Fibroblast of skin of scalp (primary cell): ENCODE measurements at places on chromosomes 12 and 14.
A peak's percentile ranks its signal among the peaks of the same experiment; 100 is the strongest.

DNA sequence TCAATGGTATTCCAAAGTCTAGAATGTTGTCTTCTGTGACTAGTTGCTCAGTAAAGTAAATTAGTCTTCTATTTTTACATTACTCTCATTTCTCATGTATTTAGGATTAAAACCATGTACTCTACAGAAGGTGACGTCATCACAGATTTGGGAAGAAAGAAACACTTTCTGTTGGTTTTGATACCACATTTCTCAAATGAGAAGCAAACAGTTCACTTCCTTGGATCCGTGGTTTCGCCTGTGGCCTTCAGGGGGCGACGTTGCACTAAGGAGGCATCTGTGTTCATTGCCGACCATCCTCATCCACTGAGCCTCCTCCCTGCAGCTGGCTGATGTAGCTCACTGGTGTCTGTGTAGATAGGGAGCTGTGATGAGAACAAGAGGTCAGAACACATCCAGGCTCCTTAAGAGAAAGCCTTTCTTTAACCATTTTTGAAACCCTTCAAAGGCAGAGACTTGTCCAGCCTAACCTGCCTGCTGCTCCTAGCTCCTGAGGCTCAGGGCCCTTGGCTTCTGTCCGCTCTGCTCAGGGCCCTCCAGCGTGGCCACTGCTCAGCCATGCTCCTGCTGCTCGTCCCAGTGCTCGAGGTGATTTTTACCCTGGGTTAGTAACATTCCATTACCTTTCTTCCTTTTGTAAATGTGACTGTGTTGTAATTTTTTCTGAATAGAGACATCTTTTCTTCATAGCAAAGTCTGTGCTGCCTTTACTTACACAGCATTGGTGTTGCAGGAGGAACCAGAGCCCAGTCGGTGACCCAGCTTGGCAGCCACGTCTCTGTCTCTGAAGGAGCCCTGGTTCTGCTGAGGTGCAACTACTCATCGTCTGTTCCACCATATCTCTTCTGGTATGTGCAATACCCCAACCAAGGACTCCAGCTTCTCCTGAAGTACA is 220.6 kb upstream of the OR4E1 start:
- no peak for DNase-seq

DNA sequence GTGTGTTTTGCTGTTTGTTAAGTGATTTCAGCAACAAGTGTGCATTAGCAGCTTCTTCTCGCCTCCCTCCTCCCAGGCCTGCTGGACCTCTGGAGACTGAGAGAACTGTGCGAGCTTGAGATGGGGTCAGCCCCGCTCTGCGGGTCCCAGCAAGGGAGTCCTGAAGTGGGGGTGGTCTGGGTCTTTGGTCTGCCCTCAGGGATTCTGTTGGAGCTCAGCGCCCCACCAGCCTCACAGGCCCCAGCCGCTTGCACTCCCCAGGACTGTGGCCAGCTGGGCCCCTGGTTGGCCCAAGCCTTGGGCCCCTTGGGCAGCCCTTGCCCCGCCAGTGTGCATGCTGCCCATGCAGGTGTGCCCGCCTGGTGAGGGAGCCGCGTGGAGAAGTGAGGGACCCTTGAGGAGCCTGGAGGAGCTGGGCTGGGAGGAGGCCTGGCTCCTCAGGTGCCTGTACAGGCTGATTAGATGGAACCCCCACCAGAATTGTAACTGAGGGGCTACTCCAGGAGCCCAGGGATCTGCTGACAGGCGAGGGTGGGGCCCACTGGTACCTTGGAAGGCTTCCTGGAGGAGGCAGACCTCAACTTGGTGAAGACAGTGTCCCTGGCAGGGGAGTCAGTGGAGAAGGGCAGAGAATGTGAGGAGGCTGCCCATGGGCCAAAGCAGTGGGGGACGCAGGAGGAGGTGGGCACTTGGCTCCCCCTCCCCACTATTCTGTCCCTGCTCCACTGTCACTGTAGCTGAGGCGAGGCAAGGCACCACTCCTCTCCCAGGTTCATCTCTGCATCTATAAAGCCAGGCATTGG is 56.7 kb downstream of the BEGAIN start:
- no peak for DNase-seq

DNA sequence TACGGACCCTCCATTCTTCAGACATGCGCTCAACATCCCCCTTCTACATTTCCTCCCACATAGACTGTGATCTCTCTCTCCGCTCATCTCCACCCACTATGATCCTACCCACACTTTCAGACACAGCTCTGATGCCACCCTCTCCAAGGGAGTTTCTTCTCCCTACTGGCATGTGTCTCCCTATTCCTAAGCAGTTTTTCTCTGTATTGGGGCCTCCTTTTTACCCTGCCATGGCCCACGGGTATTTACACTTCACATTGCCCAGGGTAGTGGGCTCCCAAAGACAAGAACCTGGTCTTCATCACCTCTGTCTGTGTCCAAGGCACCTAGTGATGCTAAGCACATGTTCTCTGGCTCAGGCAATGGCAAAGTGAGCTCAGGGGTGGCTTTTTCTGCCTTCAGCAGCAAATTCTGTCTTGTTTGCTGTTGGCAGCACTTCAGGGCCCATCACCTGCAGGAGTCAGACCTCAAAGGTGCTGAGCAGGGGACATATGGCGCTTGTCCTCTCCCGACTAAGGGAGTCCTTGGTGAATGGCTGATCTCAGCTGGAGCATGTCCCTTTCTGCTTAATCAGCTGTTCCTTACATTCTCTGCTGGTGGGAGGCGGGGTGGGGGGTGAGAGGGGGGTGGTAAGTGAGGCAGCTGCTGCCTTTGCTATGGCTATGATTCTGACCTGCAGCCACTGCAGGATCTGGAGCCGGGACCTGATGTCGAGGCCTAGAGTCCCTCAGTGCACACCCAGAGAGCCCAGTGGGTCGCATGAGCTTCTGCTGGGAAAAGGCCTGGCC is 256.8 kb downstream of the PCNX1 start:
- no peak for DNase-seq

DNA sequence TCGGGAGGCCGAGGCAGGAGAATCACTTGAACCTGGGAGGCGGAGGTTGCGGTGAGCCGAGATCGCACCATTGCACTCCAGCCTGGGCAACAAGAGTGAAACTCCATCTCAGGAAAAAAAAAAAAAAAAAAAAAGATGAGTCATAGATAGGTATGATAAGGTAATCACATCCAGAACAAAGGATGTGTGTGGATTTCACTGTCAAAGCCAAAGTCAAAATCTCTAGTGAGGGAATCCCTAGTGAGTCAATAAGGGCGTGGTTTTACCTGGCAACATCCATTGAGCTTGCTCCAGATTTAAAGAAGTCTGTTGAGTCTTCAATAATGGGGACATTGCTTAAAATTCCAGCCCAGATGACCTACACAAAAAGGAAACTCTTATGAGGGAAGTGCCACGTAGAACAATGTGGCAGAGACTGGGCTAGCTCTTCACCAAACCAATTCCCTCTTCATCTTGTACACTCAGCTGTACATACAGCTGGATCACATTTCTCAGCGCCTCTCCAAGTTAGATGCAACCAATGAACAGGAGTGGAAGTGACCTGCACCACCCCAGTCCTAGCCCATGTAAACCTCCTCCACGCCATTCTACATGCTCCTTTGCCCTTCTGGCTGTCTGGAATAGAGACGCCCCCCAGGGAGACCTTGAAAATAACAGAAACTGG is 23.4 kb downstream of the ALDH1L2 start:
- no peak for DNase-seq

DNA sequence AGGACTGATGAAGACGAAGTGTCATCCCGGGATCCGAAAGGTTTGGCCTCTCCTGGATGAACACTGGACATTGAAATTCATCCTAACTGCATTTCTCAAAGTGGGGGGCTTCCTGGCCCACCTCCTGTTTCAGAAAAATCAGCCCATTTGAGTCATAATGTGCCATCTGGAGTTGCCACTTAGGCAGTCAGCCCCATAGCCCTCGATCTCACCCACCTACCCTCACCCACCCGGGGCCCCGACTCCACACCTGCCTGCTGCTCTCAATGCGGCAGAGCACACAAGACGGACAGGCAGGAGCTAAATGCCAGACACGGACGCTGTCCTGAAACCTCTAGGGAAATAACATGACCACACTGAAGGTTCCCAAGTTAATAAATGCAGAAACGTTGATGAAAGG is 12.6 kb downstream of the DLK1 start:
- DNase-seq, result no peak

GRCh38 chr12:102439426-102440405 is 40.6 kb downstream of the IGF1 start:
- no peak for DNase-seq

GRCh38 chr12:6285063-6285477 is 25.4 kb upstream of the PLEKHG6 start:
- peak; percentile 74 for DNase-seq

GRCh38 chr12:110754101-110754793 is 11.6 kb upstream of the PPP1CC start:
- DNase-seq, result no peak

DNA sequence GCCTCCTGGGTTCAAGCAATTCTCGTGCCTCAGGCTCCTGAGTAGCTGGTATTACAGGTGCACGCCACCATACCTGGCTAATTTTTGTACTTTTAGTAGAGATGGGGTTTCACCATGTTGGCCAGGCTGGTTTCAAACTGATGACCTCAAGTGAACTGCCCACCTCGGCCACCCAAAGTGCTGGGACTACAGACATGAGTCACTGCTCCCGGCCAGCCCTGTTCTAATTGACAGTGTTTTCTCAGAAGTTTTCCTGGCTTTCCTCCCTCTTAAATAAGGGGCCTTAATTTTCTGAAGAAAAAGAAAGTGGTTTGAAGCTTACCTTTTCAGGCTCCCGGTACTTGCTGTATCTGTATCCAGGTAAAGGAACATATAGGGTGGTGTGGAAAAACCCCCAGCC is 1.7 kb downstream of the HAL start:
- no peak for DNase-seq

- no peak for DNase-seq
Measured at GRCh38 chr12:62724285-62724684, 210.7 kb downstream of the PPM1H start.
